ENCODE measurements at places on chromosomes 1 and 21.

- no peak for DNase-seq
Observed at GRCh38 chr1:66278260-66279021, 255.5 kb upstream of the SGIP1 start.

DNA sequence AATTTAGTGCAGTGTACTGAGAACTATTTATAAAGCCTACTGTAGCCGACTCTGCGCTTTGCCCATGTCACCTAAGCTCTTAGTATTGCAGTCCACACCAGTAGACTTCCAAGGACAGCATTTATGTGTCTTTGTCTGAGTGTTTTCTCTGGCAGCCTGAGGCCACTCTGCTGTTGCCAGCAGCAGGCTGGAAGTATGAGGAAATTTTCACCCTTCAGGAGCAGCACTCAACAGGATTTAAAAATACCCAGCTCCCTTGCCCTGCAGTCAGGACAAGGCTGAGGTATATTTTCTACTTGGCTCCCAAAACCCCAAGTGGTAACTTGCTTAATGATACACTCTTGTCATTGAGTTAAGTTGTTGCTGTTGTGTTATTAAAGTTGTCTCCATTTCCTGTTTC, 230.1 kb downstream of the SRGAP2C start:
- DNase-seq, result no peak

GRCh38 chr1:111204983-111205713, 4.7 kb upstream of the DENND2D start:
- DNase-seq, result no peak

DNA sequence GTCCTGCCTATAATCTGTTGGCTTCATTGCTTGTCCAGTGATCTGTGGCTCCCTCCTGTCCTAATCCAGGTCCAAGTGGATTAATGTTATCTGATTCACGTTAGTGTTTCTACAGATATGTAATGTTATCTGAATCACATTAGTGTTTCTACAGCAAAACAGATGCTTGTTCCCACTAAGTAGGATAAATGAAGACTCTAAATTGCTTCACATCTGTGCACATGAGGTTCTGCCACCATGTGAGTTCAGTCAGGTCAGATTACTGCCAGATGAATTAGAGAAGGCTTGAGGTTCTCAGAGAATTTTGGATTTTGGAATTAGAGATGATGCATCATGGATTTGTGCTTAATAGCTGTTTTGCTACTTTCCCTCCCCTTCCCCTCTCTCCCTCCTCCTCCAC, 13.2 kb downstream of the DISC1 start:
- DNase-seq, result peak; percentile 25

- no peak for DNase-seq
Observed at GRCh38 chr1:44044071-44044801, 13.0 kb upstream of the SLC6A9 start.

- DNase-seq, result no peak
Observed at GRCh38 chr1:52461821-52462220, 57.4 kb downstream of the PRPF38A start.

DNA sequence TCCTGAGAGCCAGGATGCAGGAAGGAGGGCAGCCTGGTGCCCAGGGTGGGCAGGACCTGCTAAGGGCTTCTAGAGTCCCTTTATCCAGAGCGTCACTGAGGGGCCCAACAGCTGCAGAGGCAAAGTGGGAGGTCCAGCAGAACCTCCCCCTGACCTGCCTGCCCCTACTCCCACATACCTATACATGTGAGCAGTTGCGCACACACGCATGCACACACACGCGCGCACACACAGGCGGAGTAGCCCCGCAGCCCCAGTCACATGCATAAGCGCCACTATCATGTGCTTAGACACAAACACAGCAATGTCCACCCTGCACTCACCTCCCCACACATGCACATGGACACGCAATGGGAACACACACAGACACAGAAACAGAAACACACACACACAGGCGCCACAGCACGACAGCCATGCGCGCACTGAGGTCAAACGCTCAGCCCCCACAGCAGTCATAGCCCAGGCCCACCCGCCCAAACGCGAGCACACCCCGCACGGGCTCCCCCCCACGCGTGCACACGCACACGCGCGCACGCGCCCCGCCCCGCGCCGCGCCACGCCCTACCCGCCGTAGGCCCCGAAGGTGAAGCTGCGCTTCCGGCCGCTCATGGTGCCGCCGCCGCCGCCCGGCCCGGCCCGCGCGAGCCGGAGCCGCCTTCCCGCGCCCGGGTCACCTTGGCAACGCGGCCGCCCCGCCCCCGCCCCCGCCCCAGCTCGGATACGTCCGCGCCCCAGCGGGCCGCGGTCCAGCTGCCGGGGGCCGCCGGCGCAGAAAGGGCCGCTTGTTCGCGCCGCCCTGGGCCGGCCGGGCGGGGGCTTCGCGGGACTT, 17.7 kb downstream of the RAP1GAP start:
- DNase-seq, result no peak

DNA sequence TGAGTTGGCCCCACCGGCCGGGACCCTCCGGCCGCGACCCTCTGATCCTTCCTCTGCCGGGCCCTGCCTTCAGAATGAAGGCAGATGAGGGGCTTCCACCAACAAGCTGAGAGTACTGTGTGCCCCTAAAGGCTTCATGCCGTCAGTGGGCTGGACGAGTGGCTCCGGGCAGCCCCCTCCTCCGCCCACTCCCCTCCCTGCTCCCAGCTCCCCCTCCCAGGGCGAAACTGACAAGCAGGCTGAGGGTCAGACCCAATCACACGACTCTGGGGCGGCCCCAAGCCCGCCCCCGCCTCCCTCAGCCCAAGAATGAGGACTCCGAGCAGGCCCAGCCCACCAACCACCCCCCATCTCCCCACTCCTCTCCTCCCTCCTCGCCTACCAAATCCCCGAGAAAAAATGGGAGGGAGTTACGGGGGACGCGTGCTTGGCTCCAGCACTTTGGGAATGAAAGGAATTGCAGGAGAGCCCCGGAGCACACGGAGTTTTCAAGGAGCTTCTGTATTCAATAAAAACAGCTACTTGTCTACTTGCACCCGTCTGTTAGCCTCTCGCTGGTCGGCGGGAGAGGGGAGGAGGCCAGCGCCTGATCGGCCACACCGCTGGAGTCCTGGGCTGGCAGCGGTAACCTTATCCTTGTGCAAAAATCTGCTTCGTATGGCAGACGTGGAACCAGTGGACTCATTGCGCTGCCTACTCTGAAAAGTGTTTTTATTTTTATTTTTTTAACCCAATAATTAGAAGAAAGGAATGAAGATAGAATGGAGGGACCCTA, at the start of gene COL11A1:
Gene COL11A1 (minus strand): TSS at position 147 of the 775 bp plus-strand sequence. CDS start 344 bp downstream, outside the sequence.
- DNase-seq, result peak; percentile 93

- peak; percentile 71 for DNase-seq
Observed at GRCh38 chr1:234866007-234866866, 256.3 kb upstream of the IRF2BP2 start.

DNA sequence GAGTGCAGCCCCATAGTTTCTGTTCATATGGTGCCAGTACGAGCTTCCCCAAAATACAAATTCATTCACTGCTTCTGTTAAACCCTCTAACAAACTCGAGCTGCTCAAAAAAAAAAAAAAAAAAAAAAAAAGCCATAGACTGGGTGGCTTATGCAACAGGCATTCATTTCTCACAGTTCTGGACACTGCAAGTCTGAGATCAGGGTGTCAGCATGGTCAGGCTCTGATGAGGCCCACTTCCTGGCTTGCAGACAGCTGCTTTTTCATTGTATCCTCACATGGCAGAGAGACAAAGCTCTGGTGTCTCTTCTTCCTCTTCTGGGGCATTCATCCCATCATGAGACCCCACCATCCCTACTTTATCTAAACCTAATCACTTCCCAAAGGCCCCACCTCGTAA, 121.6 kb downstream of the PTBP2 start:
- peak; percentile 66 for DNase-seq

DNA sequence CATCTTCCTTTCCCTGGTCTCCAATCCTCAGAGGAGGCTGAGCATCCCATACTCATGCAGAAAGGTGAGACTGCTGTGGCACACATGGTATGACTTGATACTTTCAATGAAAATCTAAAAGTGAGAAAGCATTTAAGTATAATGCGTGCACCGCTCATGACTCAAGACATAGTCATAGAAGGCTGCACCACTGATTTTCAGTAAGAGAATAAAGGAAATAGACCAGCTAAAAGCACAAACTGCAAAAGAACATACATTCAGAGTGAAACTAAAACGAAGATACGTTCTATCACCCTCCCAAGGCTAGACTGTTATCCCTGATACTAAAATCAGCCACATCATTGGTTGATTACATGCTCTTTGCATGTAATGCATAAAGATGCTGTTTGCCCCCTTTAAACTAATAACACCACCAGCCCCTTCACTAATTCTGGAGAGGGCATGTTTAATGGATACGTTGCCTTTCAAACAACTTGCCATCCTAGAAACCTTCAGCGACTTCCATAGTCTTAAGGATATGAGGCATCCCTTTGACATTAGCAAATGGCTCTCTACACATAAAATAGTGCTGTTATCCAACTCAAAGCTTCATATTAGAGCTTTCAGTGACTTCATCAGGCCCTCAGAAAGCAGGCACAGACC, 2.1 kb downstream of the PLD5 start:
- DNase-seq, result no peak

GRCh38 chr1:67608661-67609576, 76.1 kb upstream of the GADD45A start:
- DNase-seq, result no peak

GRCh38 chr1:36773827-36774541, 260.3 kb downstream of the GRIK3 start:
- no peak for DNase-seq

All from fibroblast of upper back skin (primary cell).